ENCODE measurements at places on chromosomes 1 and 21.

DNA sequence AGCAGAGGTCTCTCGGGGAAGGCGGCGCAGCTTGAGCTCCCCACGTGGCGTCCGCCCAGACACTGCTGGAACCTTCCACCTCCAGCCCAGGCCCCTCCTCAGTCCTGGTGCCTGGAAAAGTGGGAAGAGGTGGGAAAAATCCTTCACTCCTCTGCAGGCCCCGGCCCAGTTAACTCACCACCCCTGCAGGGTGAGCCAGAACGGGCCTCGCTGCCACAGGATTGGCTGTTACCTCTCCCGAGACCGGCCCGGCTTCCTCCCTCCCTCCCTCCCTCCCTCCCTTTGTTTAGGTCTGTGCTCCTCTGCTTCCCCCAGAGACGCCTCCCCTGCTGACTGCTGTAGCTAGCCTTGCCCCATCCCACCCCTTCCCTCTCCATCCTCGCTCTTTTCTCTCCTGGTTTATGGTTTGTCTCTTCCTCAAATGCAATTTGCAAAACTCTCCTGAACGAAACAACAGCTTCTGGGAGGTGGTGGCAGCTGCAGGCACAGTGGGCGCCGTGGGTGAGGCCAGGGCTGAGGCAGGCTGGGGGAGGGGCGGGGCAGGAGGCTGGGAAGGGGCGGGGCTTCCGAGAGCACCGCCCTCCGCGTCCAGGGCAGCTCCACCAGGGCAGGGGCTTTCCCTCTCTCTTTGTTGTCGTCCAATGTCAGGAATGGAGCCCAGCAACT is 6.5 kb downstream of the CAPN9 start:
- no peak for DNase-seq

DNA sequence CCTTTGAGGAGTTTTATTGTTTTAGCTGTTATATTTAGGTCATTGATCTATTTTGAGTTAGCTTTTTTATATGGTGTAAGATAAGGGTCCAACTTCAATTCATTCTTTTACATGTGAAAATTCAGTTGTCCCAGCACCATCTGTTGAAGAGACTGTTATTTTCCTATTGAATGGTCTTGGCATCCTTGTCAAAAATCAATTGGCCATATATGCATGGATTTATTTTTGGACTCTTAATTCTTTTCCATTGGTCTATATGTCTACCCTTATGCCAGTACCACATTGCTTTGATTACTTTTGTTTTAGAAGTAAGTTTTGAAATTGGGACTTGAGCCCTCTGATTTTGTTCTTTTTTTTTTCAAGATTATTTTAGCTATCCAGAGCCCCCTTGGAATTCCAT is 35.8 kb upstream of the HUNK start:
- DNase-seq: no peak

DNA sequence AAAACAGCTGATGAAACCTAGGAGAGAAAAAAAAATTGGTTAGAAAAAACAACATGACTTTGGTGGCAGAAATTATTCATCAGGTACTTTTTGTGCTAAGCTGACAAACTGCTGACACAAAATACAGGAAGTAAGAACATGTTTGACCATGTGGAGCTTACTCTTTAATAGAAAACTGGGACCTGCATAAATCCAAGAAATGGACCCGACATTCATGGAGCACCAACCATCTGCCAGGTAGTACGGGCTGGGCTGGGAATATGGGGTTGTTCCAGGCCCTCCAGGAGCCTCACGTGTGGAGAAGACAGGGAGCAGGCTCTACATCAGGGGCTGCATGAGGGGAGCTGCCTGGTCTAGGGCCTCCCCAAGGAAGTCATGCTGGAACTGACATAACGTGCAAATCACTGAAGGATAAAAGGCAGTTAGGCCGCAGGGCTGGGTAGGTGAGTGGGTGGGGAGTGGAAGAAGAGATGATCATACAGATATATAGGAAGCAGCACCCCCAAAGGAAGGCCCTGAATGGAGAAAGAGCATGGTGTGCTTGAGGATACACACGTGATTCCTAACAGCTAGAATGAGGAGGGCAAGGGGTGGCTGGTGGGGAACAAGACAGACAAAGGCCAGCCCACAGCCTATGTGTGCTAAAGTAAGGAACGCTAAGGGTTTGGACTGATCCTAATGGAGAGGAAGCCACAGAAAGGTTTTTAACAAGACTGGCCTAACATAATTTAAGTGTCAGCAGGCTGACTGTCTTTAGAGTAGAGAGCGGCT is 26.1 kb downstream of the CD58 start:
- no peak for DNase-seq

DNA sequence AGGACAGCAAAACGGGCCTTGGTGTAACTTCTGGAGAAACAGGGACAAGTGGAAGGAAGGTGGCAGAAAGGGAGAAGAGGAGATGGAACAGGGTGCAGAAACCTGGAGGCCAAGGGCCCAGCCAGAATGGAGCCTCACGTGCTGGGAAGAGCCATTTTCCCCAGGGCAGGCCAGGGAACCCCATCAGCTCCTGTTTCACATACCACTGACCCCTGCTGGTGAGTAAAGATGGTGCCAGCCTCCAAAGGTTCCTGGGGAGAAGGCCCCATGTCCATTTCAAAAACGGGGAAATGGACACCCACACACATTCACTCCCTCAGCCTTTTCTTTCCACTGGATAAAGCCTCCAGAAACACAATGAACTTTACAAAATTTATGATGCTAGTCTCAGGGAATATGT is 57.6 kb upstream of the JUN start:
- DNase-seq: no peak

DNA sequence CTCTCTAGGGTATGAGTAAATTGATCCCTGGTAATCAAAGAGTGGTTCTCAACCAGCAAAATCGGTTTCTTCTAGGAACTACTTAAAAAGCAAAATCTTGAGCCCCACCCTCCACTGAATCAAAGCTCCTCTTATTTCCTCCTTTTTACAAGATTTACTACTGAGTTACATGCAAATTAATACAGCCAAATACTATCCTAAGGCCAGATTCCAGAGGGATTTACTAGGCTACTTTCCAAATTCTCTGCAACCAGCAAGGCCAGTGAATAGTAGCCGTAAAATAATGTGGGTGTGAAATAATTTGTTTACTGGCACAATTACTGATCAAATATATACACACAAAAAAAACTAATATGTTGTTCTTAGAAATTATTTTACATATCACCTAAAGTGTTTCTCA is 1583.8 kb downstream of the NCAM2 start:
- no peak for DNase-seq
